Bronchial smooth muscle cell (primary cell): ENCODE measurements at places on chromosomes 6 and 20. TPM values are rescaled to one million over a fixed set of nuclear protein-coding genes. Genes with fewer than 3 reads are reported as not detected.

The SIM1 gene
- total RNA-seq = not detected in 2 replicates

The DAAM2 gene
- 2.3 and 4.7 TPM in 2 replicates for total RNA-seq

The PRDM1 gene
- 0.95 and 1.2 TPM in 2 replicates for total RNA-seq

The PSMB9 gene
- total RNA-seq = 48.1 and 49.2 TPM in 2 replicates

The TFAP2A gene
- total RNA-seq = 0.16 TPM in 1 of 2 replicates, not detected in the other

The CYP39A1 gene
- 0.79 and 2.2 TPM in 2 replicates for total RNA-seq
